Activated T-helper 1 cell treated with anti-CD3 and anti-CD28 coated beads, Interleukin-2, amount 50 U/mL, for 16 hours (primary cell): ENCODE measurements at places on chromosomes 11 and 22.

GRCh38 chr11:393219-394033 is 583 bp upstream of the PKP3 start:
- no peak for DNase-seq

- DNase-seq, result no peak
These were observed 495 bp downstream of the HYOU1 start for GRCh38 chr11:119056421-119056999.

GRCh38 chr11:35308157-35308556 is 111.2 kb downstream of the SLC1A2 start:
- no peak for DNase-seq

DNA sequence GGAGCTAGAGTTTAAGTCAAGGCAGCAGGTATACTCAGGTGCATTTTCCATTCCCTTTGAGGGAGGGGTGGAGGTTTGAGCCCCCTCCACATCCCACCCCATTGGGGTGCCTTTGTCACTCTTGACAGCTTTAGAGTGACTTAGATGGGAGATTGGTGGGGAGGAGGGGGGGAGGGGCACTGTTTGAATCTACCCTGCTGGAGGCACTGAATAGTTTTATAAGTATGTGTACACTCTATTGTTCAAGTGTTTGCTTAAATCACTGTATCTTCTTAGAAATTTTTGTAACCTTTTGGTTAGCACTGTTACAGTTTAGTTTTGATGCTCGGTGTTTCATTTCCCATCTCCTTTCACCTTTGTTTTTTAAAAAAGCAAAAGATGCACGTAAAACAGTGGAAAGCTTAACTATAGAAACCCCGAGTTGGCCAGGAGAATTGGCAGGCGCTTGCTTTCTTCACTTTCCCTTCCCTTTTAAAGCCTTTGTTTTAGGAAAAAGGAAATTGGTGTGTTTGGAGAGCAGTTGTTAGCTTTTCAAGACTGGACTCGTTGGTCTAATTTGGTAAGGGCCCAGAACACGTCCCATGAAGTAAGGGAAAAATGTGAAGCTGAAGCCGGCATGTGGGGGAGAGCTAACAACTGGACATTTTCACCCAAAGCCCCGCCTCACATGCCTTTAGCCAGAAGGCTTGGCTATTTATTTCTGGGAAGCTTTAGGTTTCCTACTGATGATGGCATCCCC is 42.8 kb downstream of the TNRC6B start:
- DNase-seq, result no peak

GRCh38 chr11:65059959-65060824 is 1.8 kb upstream of the NAALADL1 start:
- DNase-seq, result no peak

DNA sequence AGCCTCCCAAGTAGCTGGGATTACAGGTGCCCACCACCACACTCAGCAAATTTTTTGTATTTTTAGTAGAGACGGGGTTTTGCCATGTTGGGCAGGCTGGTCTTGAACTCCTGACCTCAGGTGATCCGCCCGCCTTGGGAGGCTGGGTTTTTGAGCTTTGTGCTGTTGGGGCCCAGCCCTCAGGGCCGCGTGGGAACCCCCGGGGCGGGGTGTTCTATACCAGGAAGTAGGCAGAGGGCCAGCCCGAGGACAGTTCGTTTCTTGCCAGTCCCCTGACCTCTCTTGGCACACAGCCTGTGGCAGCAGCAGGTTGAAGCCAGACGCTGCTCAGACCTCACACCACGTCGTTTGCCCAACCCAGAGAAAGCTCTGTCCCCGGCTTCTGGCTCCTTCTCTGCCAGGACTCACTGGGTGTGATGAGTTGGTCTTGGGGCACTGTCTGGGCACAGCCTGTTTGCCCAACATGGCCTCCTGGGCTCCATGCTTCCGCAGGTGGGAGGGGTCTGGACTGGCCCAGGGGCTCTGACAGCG is 24.9 kb upstream of the CHKA start:
- no peak for DNase-seq

DNA sequence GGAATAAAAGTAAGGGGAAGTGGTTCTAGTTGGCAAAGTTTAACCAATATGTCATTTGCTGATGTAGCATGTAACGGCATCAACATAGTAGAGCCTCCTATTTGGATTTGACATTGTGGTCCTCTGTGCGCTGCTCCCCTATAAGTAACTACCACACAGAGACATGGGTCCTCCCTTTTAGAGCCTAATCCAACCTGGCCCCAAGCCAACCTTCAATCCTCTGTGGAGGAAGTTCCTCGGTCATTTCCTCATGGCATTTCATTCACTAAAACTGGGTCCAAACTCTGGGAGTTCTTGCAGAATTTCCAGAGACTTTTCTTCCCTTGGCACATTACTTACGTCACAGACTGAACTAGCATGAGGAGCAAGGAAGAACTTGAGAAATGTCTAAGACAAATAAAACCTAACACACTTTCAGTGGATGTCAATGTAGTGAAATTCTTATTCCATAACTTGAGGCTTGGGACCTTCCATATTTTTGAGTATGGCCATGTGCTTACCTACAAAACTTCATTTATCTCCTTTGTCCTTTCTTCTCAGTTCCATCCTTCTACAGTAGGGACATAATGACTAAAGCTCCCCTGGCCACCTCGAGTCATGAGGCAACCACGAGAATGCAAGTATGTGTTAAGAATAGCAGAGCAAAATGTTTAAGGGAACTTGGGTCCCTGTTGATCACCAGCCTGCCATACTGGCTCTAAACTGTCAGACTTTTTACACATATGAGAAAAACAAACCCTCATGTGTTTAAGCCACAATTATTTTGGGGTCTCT is 34.7 kb downstream of the MMP20 start:
- DNase-seq, result no peak

- no peak for DNase-seq
These were observed 19.3 kb upstream of the SHISAL1 start for GRCh38 chr22:44331881-44332714.

GRCh38 chr11:19460718-19461405 is 220.1 kb upstream of the E2F8 start:
- DNase-seq, result no peak

GRCh38 chr11:14622223-14622954 is 21.2 kb upstream of the PDE3B start:
- no peak for DNase-seq
